B cell (primary cell): ENCODE measurements at places on chromosomes 2 and 18. TPM values are rescaled to one million over a fixed set of nuclear protein-coding genes. Genes with fewer than 3 reads are reported as not detected.

Gene GKN2
- not detected in 2 replicates for total RNA-seq

Gene GPR55
- total RNA-seq: 4.1 and 4.7 TPM in 2 replicates

Gene ZFP36L2
- 455 and 482 TPM in 2 replicates for total RNA-seq

Gene SERPINB3
- total RNA-seq: not detected in 2 replicates

Gene EFEMP1
- not detected in 2 replicates for total RNA-seq

Gene COL6A3
- 0.10 and 0.22 TPM in 2 replicates for total RNA-seq

Gene FKBP7
- 0.39 and 1.7 TPM in 2 replicates for total RNA-seq

Gene STON1
- 2.0 and 2.9 TPM in 2 replicates for total RNA-seq

Gene PTPRM
- total RNA-seq: 0.20 and 0.66 TPM in 2 replicates

Gene NT5DC4
- 2.0 and 10.3 TPM in 2 replicates for total RNA-seq

Gene FOXI3
- total RNA-seq: not detected in 2 replicates

Gene SP9
- total RNA-seq: not detected in 2 replicates

Gene DSC2
- not detected in 2 replicates for total RNA-seq

Gene CNGA3
- not detected in 2 replicates for total RNA-seq

Gene TSPYL6
- not detected in 2 replicates for total RNA-seq

Gene SOS1
- 58.1 and 79.0 TPM in 2 replicates for total RNA-seq

Gene ZNG1B
- 42.0 and 46.8 TPM in 2 replicates for total RNA-seq

Gene ASNSD1
- total RNA-seq: 25.3 and 29.8 TPM in 2 replicates

Gene CD207
- not detected in 2 replicates for total RNA-seq

Gene SLC9A4
- total RNA-seq: 0.07 and 0.20 TPM in 2 replicates

Gene PARD6G
- not detected in 2 replicates for total RNA-seq

Gene SATB2
- 0.49 and 0.61 TPM in 2 replicates for total RNA-seq

Gene RGPD3
- 0.37 and 0.44 TPM in 2 replicates for total RNA-seq

Gene C2orf76
- total RNA-seq: 11.5 and 13.6 TPM in 2 replicates

Gene CLEC4F
- total RNA-seq: not detected in 2 replicates

Gene RHBDD1
- 128 and 142 TPM in 2 replicates for total RNA-seq

Gene GEN1
- 105 and 111 TPM in 2 replicates for total RNA-seq

Gene CD226
- total RNA-seq: 2.5 and 2.6 TPM in 2 replicates

Gene CMPK2
- 2.0 and 2.9 TPM in 2 replicates for total RNA-seq

Gene SLC4A3
- not detected in 2 replicates for total RNA-seq

Gene CGREF1
- not detected in 2 replicates for total RNA-seq

Gene TMEM178A
- total RNA-seq: 0.99 and 1.3 TPM in 2 replicates

Gene HOXD13
- total RNA-seq: not detected in 2 replicates

Gene THSD7B
- total RNA-seq: 0.15 and 0.76 TPM in 2 replicates

Gene EML6
- total RNA-seq: 47.2 and 53.7 TPM in 2 replicates

Gene DUSP2
- total RNA-seq: 69.8 and 74.9 TPM in 2 replicates

Gene CXCR4
- 2,047 and 2,119 TPM in 2 replicates for total RNA-seq

Gene PAIP2B
- total RNA-seq: 10.1 and 10.2 TPM in 2 replicates

Gene SP5
- not detected in 2 replicates for total RNA-seq

Gene GALNT14
- 4.9 and 6.2 TPM in 2 replicates for total RNA-seq

Gene TLX2
- total RNA-seq: 0.19 TPM in 1 of 2 replicates, not detected in the other

Gene MYOM1
- total RNA-seq: 12.8 and 16.1 TPM in 2 replicates

Gene WDPCP
- total RNA-seq: 22.8 and 31.4 TPM in 2 replicates

Gene MARCO
- not detected in 2 replicates for total RNA-seq

Gene PAX3
- not detected in 2 replicates for total RNA-seq

Gene TANK
- 179 and 191 TPM in 2 replicates for total RNA-seq

Gene CYRIA
- total RNA-seq: 58.8 and 59.0 TPM in 2 replicates

Gene ABCA12
- not detected in 2 replicates for total RNA-seq

Gene CIB4
- not detected in 2 replicates for total RNA-seq

Gene PPP1R1C
- not detected in 2 replicates for total RNA-seq
